ENCODE measurements at places on chromosomes 7 and 10.

DNA sequence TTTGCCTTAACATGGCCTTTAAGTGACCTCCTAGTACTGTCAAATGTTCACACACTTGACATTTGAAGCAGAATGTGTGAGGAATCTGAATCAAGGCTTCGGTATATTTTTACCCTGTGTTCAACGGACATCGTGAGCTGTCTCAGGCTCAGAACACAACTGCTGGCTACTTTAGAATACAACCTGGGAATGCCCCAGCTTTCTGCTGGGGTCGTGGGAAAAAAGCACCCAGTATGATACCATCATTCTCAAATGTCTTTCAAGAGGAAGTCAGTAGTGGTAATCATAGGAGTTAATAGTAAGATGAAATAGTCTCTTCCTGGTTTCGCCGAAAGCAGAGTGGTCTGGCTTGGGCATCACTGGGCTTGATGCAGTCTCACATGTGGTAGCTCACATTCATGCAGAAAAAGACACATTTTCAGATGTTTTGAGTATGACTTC is 67.2 kb downstream of the CREB5 start:
- DNase-seq: no peak

DNA sequence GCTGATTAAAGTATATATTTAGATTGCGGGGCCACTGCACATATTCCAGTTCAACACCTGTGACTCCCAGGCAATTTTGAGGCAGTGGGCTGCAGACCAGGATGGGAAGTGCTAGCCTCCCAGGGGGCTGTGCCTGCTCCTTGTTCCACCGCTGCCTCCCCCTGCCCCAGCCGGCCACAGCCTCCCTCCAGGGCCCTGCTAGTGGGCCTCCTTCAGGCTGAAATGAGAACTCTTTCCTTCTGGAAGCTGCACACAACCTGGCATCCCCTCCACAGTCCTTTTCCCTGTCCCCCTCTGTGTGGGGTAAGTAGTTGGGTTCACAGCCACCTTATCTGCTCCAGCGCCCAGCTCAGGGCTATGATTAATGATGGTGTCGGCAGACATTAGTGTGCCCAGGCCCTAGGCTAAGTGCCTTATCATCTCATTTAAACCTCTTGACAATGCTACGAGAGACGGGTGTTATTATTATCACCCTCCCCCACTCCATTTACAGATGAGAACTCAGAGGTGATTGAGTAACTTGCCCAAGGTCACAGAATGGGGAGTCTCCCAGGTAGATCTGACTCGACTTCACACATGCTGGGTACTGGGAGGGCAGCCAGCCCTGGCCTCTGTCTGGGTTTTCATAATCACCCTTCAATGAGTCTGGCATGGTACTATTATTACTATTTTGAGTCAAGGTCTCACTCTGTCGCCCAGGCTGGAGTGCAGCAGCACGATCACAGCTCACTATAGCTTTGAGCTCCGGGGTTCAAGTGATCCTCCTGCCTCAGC is 10.8 kb upstream of the SFRP5 start:
- no peak for DNase-seq

DNA sequence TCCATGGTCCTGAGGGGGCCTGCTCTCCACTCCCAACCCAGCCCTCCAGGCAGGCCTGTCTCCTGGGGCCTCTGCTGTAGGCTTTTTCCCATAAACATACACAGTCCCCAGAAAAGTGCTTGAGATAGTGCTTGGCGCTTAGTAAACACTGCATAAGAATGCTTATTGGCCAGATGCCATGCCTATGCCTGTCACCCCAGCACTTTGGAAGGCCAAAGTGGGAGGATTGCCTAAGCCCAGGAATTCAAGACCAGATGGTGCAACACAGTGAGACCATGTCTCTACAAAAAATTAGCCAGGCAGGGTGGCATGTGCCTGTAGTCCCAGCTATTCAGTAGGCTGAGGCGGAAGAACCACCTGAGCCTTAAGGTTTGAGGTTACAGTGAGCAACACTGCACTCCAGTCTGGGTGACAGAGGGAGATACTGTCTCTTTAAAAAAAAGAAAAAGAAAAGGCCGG is 24.6 kb upstream of the ASL start:
- DNase-seq: peak; percentile 40

- DNase-seq: no peak
Observed at GRCh38 chr10:34384372-34384771, 430.7 kb downstream of the PARD3 start.

DNA sequence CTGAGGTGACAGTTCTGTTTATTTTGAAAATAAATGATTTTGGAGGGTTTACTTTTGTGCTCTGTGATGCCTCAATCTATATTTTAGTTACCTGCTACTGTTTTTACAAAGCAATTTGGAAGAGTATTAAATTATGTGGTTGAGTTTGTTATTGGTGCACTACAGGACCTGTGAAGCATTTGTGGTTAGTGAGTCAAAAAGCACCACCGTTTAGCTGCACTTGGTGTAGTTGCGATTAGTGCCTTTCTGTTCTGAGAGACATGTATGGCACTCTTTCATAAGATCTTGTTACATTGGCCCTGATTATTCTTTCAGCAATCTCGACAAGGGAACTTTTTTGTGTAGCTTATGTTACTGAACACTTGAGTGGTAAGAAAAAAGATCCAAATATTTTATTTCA is 132.2 kb downstream of the BBS9 start:
- no peak for DNase-seq

- no peak for DNase-seq
Observed at GRCh38 chr7:147485660-147486210, 1104.8 kb upstream of the C7orf33 start.

DNA sequence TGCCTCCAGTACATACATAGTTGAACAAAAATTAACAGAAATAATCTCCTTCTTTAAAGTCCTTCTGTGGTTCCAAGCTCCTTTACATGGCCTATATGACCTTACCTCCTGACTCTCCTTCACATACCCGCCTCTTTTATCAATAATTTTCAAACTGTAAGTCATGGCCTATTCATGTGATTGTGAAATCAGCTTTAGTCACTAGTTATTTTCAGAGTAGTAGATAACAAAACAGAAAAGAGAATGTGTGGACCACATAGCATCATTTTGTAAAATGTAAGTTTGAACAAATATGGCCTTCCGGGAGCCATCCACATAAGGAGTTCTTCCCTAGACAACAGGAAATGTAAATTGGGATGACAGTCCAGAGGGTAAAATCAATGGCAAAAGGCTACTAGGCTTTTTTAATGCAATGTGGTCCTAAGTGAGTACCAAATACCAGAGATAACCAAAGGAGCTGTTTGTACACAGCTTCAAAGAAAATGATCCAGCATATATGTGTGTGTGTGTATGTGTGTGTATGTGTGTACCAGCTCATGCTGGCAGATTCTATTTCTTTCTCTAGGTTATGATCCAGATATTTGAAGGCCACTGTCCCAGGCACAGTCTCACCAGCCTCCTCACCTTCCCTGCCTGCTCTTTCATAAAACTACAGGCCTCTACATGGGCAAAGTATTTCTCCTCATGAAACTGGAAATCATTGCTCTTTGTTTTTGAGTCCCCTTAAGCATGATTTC is 12.3 kb upstream of the FAM133B start:
- DNase-seq: no peak

GRCh38 chr7:1085910-1086421 is 1.9 kb upstream of the GPER1 start:
- DNase-seq: no peak
